Activated CD4-positive, alpha-beta T cell treated with anti-CD3 and anti-CD28 coated beads, Interleukin-2, Interleukin-4, amounts not matched to agents 100 ng/mL and 50 ng/mL, durations not matched to agents 16 hours and 8 hours (primary cell): ENCODE measurements at places on chromosomes 6 and 20.

GRCh38 chr6:156917213-156917612 is 140.0 kb downstream of the ARID1B start:
- DNase-seq: no peak

DNA sequence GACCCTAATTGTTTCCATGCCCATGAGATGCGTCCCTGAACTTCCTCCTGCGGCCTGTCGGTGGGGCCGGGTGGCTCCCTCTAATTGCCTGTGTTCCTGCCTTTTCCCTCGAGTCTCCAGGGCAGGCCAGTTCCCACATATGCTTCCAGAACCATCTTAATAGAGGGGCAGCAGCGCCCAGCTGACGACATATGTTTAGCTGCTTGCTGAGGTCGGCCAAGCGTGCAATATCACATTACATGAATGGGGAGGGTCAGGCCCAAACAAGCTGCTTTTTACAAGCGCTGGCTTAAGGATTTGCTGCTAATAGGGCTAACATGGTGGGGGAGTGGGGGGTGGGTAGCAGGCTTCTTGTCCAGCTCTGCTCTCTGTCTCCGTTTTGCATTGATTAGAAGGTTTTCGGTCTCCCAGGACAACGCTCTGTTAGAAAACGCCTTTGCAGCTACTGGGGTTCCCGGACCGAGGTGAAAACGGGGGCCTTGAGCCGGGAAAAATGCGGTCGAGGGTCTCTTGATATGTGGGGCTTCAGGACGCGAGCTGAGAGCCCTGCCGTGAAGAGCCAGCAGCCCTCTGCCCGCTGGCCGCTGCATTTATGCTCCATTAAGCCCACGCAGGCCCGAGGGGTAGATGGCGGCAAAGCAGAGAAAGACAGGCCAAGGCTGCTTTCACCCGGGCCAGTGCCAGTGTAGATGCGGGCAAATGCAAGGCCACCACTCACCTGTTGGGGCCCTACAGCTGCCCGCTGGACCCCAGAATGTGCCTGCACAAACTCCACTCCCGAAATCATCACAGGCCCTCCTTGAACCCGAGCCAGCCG is 308.5 kb downstream of the BMP7 start:
- no peak for DNase-seq

- no peak for DNase-seq
Measured at GRCh38 chr20:25071734-25072133, 10.2 kb downstream of the VSX1 start.

GRCh38 chr6:146550911-146551310 is 7.3 kb downstream of the RAB32 start:
- no peak for DNase-seq

- no peak for DNase-seq
Measured at GRCh38 chr20:33423141-33423834, 20.3 kb downstream of the SNTA1 start.

DNA sequence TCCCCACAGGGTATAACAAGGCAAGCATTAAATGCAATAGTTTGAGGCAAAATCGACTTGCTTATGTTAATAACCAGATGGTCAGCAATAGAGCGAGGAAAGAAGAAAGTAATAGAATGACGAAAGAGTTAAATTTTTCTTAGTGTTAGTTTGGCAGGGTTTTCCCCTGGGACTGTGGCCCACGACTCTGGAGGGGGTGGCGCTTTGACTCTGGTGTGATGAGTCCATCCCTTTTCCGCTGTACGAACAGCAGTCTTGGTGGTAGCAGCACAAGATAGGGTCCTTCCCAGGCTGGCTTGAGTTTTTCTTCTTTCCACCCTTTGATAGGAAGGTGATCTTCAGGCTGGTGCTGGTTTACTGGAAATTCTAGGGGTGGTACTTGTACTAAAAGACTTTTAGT is 69.2 kb upstream of the GMDS start:
- DNase-seq: no peak

DNA sequence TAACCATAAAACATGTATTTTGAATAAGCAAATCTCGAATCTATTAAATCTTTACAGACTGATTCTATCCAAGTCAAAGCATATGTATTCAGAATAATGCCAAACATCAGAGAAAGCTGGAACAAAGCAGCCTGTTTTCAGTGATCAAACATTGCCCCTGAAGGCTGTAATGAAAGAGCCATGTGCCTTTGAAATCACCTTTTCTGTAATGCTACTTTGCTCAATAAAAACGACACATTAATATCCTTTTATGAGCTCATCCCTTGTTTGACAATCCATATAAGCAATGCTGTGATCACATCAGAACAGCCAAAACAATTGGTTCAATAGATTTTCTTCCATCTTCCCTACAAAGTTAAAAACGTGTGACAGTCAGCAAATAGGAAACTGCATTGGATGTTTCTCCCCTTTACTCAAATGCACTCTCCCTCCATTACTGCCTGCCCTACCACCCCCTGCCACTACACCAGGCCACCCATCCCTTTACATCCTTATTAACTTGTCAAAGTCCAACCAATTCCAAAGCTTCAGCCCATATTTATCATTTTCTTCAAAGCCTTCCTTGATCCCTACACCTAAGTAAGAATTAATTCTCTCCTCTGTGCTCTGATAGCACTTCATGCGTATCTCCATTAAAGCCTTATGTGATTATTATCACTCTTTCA is 42.0 kb downstream of the THEMIS start:
- DNase-seq: no peak

DNA sequence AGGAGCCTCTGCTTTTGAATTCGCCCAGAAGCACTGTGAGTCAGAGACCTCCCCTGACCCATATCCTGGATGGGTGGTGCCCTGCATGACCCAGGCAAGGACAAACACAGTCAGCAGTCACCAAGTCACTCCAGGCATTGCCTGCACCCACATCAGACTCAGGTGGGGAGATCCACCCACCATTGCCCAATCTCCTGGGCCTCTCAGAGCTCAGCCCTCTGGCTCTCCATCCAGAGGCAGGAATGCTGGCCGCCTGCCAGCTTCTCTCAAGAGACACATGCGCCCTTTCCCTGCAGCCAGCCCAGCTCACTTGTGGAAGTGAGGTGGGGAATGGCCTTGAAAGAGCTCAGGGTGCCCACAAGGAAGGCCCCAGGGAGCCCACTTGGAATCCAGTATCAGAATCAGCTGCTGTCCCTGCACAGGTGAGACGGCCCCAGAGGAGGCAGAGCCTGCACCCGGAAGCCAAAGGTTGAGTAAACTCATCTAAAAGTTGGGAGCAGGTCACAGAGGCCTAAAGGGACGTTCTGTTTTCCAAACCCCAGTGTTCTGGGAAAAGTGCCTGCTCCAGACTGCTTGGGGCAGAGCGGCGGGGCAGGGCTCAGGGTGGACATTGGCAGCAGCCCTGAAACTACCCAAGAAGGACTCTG is 129.8 kb downstream of the PREX1 start:
- no peak for DNase-seq

GRCh38 chr6:118509009-118509617 is 39.0 kb upstream of the PLN start:
- no peak for DNase-seq

DNA sequence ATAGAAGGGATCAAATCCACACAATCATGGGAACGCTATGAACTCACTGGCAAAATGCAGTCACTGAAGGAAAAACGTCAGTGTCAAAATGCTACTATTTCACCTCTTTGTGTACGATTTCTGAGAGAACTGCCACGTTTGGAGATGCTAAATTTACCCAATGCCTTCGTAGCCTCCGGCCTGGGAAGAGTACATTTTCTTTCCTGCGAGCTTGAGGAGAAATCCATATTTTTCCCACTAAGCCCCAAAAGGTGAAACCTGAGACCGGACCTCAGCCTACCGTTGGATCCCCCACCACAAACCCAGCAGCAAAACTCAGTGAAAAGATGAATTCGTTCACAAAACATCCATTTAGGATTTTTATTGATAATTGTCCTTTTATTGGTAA is 131.7 kb downstream of the GPX5 start:
- no peak for DNase-seq

DNA sequence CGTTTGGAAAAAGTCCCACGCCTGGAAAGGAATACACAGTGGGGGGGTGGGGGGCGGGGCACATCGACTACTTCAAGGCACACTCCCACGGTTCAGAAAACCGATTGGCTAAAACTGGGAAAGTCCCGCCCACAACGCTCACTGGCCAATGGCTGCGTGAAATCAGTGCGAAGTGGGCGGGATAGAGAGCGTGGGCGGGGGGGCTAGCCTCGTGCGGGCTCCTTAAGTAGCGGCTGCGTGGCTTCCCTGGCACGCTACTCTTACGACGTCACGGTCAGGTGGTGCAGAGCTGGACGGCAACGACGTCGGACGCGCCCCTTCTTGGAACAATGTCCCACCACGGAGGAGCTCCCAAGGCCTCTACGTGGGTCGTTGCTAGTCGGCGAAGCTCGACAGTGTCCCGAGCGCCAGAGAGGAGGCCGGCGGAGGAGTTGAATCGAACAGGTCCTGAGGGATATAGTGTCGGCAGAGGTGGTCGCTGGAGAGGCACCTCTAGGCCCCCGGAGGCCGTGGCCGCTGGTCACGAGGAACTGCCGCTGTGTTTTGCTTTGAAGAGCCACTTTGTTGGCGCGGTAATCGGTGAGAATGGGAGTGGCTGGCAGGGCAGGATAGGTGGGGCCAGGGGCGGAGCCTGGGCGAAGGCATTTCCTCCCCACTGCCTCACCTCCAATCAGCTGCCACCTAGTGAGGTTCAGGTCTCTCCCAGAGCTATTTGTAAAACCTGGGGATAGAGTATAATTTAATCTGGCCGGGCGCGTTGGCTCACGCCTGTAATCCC is at the start of gene DDX43:
Gene DDX43 (plus strand): TSS at position 252 of the 778 bp plus-strand sequence. CDS start 78 bp downstream, at position 330.
- DNase-seq: peak; percentile 21

GRCh38 chr6:111794300-111794699 is 79.0 kb downstream of the FYN start:
- no peak for DNase-seq

- DNase-seq: peak; percentile 41
Measured at GRCh38 chr6:14038467-14039437, 78.8 kb upstream of the CD83 start.

- no peak for DNase-seq
Measured at GRCh38 chr6:54802775-54803634, 43.6 kb upstream of the FAM83B start.

- DNase-seq: no peak
Measured at GRCh38 chr6:89986650-89987074, 92.4 kb downstream of the GJA10 start.

DNA sequence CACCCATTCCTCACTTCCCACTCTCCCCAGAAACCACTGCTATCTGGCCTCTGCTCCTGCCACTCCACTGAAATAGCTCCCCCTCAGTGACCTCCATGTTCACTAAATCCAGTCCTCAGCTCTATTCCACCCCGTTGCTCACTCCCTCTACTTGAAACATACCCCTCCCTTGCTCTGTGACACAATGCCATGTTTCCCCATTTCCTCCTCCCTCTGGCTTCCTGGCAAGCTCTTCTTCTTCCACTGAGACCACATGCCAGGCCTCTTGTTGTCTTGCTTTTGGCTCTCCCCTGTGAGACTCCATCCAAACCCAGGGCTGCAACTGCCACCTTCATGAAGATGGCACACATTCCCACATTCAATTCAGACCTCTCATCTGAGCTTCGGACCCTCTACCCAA is 13.9 kb downstream of the TMEM151B start:
- no peak for DNase-seq

DNA sequence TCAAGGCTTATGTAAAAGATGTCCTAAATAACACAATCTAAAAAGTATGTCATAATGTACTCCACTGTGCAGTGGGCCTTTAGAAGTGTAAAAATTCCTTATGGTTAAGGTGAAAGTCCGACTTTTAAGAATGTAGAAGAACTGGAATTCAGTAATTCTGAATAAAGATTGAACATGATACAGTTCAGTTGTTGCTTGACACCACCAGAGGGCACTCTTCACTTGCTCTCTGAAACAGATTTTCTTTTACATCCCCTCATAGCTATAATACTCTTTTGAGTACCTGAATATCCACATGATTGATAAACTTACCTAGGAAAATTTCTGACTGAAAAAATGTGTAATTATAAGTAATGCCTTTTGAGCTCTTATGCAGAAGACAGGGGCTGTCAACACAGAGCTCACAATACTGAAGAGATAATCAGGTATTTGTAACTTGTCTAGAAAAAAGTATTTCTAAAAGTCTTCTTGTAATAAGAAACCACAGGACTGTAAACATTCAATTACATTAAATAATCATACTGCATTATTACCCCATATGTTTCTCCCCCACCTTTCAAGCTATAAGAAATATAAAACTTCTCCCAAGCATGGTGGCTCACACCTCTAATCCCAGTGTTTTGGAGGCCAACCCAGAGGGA is 92.1 kb downstream of the POPDC3 start:
- peak; percentile 44 for DNase-seq

GRCh38 chr6:34049395-34050342 is 96.2 kb downstream of the GRM4 start:
- DNase-seq: no peak

- no peak for DNase-seq
Measured at GRCh38 chr6:47669684-47670513, 28.5 kb upstream of the ADGRF4 start.

DNA sequence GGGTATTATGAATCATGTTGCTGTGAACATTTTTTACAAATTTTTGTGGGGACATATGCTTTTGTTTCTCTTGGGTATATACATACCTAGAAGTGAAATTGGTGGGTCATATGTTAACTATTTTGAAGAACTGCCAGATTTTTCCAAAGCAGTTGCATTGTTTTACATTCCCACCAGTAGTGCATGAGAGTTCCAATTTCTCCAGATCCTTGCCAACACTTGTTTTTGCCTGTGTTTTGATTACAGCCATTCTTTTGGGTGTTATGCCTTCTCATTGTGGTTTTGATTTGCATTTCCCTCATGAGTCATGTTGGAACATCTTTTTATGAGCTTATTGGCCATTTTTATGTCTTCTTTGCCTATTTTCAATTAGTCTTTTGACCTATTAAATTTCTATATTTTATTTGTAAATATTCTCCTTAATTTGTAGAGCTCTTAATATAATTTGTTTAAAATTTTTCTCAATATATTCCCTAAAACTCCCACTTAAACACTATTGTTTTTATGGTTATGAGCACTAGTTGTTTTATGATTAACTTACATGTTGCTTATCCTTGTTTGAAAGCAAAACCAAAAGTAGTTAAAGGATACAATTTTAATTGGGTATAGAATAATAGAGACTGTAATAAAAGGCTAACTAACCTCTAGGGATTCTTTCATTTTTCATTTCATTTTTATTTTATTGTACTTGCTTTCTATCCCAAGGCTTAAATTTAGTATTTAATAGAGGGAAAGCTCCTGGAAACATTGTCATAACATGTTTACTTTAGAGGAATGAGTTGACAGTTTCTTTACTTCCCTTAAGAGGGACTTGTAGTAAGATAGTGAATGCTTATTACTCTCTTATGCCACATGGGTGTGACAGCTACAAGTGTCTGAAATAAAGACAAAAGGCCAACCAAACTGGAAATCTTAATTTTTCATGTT is 5.5 kb downstream of the UBR2 start:
- peak; percentile 46 for DNase-seq

DNA sequence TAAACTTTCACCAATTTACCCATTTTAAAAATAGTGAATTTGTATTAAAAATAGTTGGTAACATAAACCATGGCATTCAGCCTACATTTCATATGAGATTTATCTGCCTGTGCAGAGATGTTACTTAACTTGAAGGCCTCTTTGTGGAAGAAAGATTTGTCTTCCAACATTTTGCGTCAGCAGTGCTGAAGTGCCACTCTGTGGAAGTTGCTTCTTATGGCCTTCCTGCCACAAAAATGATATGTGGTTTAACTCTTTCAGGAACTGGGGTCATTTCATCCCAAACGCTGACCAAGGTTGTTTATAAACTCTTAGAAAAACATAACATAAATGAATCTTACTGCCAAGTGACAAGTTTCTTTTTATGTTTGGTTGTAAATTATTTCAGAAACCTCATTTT is 246.8 kb downstream of the ARID1B start:
- no peak for DNase-seq

GRCh38 chr6:16822975-16823717 is 61.9 kb upstream of the ATXN1 start:
- DNase-seq: no peak
